ENCODE measurements at places on chromosomes 4 and X.
A peak's percentile ranks its signal among the peaks of the same experiment; 100 is the strongest.

DNA sequence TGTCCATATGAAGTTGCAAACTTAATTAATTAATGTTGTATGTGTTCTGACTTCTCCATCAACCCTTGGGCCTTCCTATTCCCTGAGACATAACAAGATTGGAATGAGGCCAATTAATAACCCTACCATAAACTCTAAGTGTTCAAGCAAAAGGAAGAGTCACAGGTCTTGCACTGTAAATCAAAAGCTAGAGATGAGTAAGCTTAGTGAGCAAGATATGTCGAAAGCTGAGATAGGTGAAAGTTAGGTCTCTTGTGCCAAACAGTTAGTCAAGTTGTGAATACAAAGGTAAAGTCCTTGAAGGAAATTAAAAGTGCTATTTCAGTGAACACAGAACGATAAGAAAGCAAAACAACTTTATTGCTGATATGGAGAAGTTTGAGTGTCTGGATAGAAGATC lies 58.2 kb upstream of the GPRIN3 start:
- DNase-seq = no peak

DNA sequence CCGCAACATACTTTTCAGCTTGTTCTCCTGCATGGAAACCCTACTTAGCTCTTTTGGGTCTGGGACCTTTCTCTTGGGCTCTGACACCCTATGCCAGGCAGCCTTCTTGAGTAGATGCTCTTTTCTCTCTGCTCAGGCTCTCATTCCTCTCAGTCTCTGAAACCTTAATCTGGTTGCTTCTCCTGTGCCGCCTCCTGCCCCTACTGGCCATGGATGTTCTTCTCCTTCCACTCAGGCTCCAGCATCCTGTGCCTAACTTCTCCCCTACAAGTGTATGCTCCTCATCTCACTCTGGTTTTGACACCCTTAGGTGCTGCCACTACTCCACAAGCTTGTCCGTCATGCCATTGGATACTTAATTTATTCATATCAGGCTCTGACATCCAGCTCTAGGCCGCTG lies 15.2 kb downstream of the BLTP1 start:
- DNase-seq = no peak

- DNase-seq = no peak
These were observed 6.6 kb upstream of the ENOX2 start for GRCh38 chrX:130909469-130910136.

GRCh38 chr4:11635342-11635741 lies 206.6 kb upstream of the HS3ST1 start:
- DNase-seq = no peak

DNA sequence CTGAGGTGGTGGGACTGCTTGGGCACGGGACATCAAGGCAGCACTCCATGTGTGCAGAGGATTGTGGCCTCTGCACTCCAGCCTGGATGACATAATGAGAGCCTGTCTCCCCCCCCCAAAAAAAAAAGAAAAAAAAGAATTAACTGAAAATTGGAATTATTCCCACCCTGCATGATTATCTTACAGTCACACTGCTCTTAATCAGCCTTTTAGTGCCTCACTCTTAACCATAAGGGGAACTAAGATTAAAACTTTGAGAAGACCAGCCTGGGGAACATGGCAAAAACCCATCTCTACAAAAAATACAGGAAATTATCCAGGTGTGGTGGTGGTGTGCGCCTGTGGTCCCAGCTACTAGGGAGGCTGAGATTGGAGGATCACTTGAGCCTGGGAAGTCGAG lies 94.6 kb downstream of the UBE2K start:
- DNase-seq = no peak

DNA sequence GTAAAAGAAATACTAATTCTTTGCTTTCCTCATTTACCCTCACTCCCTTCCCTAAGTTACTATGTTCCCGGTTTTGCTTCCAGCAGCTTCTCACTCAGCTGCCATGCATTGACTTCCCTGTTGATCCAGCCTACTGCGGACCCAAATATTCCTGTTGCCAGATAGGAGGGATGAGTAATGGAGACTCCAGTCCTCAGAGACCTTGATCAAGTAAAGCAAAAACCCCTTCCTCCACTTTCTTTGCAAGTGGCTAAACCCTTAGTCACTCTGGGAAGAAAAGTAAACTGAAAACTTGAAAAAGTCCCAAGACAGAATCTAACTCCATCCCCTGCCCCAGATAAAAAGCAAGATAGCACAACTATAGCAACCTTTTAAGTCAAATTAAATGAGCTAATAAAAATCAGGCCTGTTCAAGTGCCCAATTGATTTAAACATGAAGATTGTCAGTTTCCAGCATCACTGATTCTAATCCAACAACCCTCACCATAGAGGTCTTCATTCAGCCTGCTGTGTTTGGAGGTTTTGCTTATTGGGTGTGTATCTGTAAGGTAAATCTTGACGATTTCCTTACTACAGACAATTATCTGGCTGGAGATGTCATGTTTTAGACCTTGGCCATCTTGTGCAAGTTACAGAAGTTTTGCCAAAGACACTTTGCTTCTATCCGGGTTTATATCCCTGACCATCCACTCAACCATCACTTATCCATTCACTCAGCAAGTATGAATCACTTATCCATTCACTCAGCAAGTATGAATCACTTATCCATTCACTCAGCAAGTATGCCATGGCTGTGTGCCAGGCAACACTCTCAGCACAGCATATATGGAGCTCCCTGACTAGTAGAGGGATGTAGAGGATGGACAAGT lies 17.6 kb downstream of the FGFBP1 start:
- no peak for DNase-seq

GRCh38 chr4:108620933-108621905 lies 843 bp downstream of the RPL34 start:
- no peak for DNase-seq

- DNase-seq = no peak
These were observed 44.4 kb downstream of the BBS12 start for GRCh38 chr4:122776916-122777315.

DNA sequence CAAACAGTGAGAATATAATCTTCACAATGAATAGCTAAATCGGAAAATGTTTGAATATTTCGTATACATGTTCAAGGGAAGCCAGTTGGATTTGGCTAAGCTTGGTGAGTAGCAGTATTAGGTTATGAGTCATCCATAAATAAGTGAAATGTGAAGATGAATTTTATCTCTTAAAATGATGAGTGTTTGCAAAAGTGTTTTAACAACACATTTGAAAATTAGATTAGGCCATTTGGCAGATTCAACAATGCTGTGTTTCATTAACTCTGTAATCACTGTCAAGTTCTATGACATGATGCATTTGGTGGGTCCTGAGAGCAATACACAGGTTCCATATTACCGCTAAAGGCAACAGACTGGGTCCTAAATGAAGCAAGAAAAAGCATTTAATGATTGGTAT lies 301.9 kb upstream of the PRPS2 start:
- no peak for DNase-seq

GRCh38 chrX:8404471-8404870 lies 60.2 kb upstream of the VCX3B start:
- DNase-seq = no peak

- DNase-seq = no peak
These were observed 175.6 kb downstream of the PPP3CA start for GRCh38 chr4:101171747-101172146.

DNA sequence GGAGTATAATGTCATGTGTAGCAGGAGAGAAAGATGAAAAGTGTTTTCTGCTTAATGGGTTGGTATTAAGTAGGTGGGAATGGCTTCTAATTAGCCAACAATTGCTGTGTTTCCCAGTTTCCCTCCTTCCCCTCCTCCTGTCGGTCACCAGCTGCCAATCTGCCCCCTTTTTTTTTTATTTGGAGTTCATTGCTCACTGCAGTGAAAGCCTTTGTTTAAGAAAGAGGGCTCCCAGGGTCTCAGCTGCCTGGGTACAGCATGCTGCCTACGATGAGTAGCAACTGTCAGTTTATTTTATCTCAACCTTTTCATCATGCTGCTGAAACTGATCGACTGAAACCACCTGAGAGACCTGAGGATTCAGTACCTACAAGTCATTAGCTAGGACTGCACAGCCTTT lies 149.0 kb downstream of the POU4F2 start:
- DNase-seq = no peak

DNA sequence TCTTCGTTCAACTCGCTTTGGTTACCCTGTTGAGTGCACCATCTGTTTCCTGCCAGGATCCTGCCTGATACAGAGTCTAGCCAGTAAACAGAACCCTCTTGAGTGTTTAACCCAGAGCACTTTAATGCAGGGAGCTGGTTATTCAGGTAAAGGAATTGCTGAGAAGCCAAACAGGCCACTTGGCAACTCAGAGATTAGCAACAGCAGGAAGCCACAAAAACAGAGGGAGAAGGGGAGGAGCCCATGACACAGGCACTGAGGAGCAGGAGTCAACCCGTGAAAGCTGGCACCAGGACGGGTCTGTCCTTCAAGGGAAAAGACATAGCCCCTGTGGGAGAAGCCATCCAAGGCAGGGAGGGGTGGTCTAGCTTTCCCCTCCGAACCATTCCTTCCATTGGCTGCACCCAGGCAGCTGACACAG lies 641.4 kb downstream of the ZNF674 start:
- no peak for DNase-seq

DNA sequence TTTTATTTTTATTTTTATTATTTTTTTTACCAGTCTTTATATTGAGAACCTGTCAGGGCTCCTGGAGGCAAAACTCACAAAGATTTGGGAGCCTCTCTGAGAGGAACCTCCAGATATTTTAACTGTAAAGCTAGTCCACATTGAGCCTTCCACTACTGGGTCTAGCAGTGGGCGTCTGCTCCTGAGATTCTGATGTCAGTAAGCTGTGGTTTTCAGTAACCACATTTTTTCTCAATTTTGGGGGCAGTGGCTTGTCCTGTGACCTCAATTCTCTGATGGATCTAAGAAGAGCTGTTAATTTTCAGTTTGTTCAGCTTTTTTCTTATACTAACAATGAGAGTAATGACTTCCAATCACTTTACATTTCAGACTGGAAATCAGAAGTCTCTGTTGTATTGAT lies 23.6 kb upstream of the GPRASP1 start:
- no peak for DNase-seq

DNA sequence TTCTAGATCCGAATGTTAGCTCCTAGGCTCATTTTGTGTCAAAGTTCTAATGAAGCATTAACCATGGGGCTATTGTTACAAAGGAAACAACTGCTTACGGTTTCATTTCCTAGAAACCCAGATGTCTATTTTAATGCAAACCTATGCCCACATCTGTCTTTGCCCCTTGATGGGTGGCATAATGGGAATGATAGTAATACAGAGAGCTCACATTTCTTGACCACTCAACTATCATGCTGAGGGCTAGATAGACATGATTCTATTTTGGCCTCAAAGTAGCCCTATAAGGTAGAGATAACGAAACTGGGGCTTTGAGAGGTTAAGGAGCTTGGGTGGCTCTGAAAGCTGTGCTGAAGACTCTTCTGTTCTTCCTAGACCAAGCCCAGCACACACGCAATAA lies 1.9 kb downstream of the TLR7 start:
- DNase-seq = peak; percentile 37

GRCh38 chr4:186081202-186081807 lies 12.3 kb downstream of the TLR3 start:
- DNase-seq = no peak

DNA sequence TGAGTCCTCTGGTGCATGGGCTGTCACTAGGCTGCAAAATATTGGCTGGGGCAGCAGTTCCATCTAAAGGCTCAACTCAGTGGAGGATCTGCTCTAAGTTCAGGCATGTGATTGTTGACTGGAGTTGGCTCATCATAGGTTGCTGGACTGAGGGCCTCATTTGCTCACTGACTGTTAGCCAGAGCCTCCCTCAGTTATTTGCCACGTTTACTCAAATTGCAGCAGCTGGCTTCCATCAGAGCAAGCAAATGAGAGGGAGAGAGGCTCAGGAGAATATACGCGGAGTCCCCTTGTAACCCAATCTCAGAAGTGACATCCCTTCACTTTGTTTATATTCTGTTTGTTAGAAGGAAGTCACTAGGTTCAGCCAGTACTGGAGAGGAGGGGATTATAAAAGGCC lies 54.1 kb downstream of the BMP3 start:
- DNase-seq = no peak

DNA sequence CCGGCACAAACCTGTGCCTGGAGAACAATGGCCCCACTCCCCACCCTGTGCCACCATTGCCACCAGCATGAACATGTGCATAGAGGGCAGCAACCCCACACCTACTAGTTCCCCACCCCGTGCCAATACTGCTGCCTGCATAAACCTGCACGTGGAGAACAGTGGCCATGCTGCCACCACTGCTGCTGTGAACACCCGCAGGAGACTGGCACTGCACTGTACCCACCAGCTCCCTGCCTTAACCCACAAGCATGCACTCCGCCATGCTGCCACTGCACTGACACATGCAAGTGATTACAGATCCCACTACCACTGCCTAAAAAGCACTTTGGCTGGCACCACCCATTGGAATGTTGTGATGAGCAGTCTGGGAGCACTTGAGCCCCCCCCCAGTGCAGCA lies 77.3 kb downstream of the NAA11 start:
- DNase-seq = no peak

DNA sequence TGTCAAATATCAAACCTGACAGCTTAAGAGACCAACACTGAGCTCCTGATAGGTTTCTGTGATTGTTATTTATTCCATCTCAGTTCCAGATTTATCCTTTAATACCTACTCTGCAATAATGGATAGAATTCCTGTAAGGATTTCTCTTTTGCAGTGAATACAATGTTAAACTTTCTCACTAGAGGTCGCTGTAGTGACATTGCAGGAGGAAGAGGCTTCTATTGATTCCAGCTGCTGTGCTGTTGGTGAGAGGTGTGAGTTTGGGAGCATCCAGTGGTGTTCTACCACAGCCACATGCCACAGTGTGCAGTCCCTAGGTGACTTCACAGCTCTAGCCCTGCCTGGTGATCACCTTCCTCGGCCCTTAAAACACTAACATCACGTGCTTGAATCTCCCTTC lies 34.6 kb upstream of the DCAF8L2 start:
- DNase-seq = no peak

GRCh38 chr4:100284129-100284880 lies 94.0 kb upstream of the DDIT4L start:
- DNase-seq = no peak

DNA sequence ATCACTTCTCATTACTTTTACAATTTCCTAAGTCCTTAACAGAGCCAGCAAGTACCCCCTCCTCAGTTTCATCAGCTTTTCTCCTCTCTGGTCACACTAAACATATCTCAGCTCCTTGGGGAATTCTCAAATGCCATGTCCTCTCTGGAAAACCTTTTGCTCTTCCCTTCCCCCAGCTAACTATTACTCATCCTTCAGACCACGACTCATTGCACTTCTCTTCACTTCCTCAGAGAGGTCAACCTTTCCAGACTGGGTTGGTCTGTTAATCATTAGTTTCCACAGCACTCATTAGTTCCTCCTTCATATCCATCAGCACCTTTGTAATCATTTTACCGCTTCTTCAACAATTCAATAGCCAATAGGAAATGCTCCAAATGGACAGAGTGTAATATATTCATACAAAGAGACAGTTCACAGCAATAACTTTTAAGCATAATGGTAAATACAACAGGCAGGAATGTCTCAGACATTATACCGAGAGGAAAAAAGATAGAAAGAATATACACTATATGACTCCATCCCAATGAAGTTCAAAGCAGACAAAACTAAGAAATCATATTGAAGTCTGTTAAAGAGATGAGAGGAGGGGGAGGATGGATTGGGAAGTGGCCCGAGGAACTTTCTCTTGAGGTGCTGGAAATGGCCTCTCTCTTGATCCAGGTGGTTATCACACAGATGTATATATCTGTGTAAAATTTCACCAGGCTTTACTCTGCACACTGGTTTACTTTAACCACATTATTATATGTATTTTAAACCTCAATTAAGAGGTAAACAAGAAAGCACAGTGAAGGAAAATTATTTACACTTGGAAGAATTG lies 39.6 kb downstream of the DDX60L start:
- DNase-seq = no peak
